CD4-positive, alpha-beta T cell treated with Interleukin-4 for 4 hours (primary cell): ENCODE measurements at places on chromosomes 2 and 18.

- DNase-seq: no peak
Measured at GRCh38 chr2:167490455-167490854, 602.2 kb downstream of the XIRP2 start.

DNA sequence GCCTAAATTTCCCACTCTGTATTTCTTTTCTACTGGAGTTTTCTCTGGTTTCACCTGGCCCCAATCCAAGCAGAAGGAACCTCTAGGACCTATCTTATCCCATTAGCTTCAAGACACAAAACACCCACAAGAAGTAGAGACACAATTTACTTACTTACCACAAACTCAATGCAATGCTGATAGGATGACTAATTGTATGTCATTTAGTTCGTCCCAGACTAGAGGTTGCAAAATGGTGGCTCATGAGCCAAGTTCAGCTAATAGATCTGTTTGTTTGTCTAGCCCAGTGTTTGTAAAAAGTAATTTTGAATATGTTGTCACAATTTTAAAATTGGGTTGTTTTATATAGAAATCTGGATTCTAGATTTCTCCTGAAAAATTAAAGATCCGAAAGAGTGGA lies 34.7 kb upstream of the ZSWIM2 start:
- no peak for DNase-seq

DNA sequence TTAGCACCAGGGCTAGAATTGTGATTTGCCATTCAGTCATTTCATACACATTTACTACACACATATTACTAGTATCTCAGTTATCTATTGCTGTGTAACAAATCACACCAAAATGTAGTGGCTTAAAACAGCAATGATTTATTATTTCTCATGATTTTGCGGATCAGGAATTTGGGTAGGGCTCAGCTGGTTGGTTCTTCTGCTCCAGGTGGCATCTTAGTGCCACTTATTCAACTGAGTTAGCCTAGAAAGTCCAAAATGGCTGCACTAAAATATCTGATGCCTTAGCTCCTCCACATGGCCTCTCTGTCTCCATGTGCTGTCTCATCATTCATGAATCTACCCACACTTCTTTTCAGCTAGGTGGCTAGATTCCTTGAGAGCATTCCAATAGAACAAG lies 107.1 kb downstream of the ZFP36L2 start:
- DNase-seq: no peak

DNA sequence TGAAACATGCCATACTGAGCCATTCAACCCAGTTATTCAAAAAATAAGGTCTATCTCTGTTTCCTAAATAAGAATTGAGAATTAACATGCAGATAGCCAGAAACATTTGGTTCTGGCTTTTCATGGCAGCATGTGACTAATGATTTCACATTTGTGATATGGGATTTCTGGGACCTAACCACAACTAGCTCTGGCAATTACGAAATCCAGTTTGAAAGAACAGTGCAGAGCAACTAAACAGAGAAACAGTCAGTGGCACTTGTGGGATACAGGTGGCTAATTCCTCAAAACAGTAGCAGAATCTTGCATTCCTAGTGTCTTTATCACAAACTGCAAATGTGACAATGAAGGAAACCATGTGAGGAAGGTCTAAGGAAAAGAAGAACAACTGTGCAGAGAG lies 637.8 kb upstream of the CHAC2 start:
- DNase-seq: no peak

DNA sequence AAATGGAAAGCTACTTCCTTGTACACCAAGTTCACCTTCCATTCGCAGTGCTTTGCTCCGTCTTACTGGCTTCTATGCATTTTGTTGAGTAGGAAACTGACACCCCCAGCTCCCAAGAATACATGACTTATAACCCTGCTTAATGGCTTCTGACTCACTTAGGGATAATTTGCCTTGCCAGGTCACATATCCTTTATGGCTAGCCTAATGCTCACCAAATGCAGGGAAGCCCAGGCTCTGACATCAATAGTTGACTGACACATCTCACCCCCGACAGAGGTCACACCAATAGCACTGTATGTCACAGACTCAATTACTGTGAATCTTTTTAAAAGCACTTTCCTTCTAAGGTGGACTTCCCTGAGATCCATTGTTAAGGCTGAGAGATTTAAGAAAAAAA lies 147.2 kb downstream of the DTNA start:
- no peak for DNase-seq

DNA sequence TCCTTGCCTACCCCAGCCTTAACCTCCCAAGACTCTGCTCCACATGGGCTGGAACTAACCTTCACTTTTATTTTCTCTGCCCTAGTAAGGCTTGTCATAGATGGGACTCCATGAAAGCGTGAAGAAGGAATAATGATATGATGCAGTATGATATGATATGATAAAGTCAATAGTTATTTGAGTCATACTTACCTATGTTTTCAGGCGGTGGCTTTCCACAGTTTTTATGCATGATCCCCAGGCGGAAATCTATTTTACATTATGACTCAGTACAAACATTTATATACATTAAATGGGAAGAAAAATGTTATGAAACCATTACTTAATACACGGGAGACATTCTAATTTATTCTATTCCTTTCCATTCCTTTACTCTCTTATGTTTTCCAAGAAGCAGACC lies 5.6 kb downstream of the ACMSD start:
- no peak for DNase-seq

DNA sequence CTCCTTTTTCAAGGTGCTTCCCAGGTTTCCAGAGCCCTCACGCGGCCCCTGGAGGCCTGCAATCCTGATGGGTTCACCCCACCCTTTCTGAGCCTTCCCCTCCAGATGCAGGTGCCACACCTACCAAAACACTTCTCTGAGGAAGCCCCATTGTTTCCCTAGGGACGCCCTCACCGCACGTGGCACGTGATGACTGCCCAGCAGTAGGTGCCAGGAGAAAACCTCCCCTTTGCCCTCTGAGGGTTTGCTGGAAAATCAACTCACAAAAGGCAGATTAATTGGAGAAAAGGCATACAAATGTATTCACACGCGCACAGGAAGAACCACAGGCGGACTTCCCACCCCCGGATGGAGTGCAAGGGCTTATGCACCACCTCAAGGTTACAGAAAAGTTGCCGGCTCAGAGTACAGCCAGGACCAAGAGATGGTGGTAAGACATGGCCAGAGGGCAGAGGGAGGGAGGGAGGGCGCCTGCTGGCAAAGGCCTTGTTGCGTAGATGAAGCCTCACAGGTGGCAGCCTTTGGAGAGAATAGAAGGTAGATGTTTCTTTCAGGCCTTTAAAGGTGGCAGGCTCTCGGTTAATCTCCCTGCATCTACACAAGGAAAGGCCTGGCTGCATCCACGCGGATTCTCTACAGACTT lies 269.4 kb upstream of the RAB6C start:
- no peak for DNase-seq

- peak; percentile 27 for DNase-seq
Measured at GRCh38 chr2:191202881-191203397, 42.3 kb upstream of the MYO1B start.

GRCh38 chr18:45416168-45416567 lies 199.1 kb upstream of the SLC14A2 start:
- DNase-seq: no peak

GRCh38 chr2:232438951-232439757 lies 16.8 kb upstream of the ALPI start:
- DNase-seq: peak; percentile 28

- DNase-seq: peak; percentile 30
Measured at GRCh38 chr2:20424300-20425290, 22.3 kb upstream of the RHOB start.

- no peak for DNase-seq
Measured at GRCh38 chr2:69659941-69660483, 16.5 kb upstream of the AAK1 start.

DNA sequence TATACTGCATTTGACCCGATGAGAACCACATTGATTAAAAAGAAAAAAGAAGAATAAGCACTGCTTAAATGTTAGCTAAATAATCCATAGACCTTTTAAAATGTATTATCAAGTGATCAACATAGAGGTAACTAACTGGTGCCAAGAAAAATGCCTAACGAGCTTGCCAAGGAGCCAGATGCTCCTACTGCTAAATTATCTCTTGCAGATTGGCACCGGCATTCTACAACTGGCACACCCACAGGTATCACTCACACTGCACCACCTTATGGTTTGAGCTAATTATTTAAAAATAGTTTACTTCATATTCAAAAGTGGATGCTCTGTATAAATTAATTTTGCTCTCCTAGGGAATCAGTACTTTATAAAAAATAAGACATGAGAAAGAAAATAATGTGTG lies 341.6 kb upstream of the CDH7 start:
- DNase-seq: no peak

DNA sequence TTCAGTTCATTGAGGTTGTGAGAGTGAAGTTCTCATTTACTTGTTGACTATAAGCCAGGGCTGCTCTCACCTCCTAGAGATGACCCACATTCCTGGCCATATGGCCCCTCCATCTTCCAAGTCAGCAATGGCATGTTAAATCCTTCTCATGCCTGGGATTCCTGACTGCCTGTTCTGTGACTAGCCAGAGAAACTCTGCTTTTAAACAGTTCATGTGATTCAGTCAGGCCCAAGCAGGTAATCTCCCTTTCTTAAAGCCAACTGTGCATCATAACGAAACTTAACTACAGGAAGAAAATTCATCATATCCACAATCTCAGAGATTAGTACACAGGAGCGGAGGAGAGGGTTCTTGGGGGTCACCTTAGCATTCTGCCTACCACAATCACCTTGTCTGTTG lies 11.5 kb downstream of the DPP4 start:
- DNase-seq: no peak

DNA sequence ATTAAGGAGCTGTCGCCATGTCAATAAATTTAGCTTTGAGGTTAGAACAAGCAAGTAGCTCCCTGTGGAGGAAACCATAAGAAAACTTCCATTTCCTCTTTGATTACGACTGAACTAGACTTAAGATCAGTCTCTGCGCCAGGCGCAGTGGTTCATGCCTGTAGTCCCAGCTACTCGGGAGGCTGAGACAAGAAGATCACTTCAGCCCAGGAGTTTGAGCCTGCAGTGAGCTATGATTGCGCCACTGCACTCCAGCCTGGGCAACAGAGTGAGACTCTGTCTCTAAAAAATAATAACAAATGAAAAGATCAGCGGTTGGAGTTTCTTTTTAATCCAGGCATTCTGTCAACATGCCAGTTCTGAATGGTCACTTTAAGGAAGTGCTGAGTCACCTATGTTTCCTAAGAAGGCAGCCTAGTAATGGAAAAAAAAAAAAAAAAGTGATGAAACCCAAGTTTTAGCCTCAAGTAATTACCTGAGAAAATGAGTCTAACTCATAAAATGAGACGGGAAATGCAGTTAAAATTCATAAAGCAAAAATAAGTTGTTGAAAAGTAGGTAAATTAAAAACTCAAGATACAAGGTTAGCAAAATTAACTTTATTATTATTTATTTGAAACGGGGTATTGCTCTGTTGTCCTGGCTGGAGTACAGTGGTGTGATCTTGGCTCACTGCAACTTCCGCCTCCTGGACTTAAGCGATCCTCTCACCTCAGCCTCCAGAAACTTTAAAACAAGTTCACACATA lies 10.2 kb downstream of the C18orf32 start:
- no peak for DNase-seq

DNA sequence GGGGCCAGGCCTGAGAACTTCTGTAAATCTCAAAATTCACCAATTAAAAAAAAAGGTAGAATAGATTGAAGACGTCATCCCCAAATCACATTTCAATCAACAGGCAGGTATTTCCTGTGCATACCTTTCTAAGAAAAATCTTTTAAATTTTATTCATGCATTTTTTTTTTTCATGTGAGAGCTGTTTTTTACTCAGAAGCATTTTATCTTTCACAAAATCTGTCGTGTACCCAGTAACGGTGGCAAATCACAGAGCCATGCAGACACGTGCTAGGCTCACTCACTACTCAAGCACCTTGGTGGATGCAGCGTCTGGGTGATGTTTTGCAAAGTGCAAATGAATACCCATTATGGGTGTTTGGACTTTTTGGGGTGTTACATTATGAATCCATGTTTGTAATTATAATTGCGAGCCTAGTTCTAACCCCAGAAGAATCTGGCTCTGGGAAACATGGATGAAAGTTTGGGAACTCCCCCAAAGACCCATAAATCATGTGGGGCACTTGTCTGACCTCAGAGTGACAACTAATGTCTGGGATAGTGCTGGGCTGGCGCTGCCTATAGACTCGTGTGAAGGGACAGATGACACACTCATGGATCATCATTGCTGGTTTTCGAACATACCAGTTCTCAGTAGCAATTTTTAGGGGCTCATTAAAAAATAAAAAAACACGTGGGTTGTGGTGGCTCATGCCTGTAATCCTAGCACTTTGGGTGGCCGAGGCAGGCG lies 335.2 kb downstream of the LPIN1 start:
- peak; percentile 42 for DNase-seq

DNA sequence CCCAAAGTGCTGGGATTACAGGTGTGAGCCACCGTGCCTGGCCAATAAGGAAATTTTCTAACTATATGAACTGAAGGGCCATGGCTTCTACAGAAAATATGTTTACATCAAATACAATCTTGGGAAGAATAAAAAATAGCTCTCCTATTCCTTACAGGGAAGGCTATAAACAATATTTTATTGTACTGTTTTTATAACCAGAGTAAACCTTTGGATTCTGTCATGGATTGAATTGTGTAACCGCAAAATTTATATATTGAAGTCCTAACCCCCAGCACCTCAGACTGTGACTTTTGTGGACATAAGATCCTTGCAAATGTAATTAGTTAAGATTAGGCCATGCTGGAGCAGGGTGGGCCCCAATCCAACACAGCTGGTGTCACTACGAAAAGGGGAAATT lies 8.3 kb downstream of the HSBP1L1 start:
- no peak for DNase-seq

DNA sequence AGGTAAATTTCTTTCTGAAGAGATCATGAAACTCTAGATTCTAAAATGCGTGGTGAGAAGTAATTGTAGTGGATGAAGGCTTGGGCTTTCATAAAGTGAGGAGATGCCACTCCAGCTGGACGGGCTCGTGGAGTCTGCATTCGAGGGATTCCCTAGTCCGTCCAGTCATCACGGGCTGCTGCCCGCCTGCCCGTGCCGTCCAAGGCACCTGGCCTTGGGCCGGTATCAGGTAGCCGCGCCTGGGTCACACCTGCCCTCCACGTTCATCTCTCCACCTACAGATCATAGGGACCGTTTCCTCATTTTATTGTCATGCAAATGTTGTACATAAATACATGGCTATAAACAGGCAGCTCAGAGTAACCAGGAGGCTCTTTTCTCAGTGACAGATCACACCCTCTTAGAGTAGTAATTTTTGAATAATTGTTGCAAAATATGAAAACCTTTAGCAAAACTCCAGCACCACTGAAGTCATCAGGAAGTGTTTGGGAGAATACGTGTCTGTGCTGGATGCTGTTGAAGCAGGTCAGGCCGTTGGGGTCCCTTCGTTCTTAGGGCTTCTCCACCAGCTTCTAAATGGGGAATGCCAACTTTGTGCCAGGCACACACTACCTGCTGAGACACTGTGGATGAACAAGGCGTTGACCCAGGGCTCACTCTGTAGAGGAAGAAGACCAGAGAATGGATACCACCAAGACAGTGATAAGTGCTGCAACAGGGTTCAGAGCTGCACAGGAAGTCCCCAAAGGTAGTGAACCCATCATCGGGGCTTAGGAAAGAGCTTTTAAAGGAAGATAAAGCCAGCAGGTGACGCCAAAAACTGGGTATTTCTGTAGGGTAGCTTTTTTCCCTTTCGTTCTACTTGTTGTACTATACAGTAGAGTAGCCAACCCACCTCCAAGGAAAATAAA lies 112.5 kb downstream of the FAM210A start:
- no peak for DNase-seq

GRCh38 chr2:216082117-216082711 lies 495 bp downstream of the TMEM169 start:
- no peak for DNase-seq

- no peak for DNase-seq
Measured at GRCh38 chr2:15712551-15713342, 121.1 kb downstream of the DDX1 start.

- DNase-seq: no peak
Measured at GRCh38 chr2:113832795-113833290, 57.0 kb upstream of the ACTR3 start.
